ENCODE measurements at places on chromosomes 12 and 14. TPM values are rescaled to one million over a fixed set of nuclear protein-coding genes. Genes with fewer than 3 reads are reported as not detected.

COQ10A gene
- total RNA-seq = 14.6 TPM

TAS2R20 gene
- 0.41 TPM for total RNA-seq

TMEM30B gene
- 11.3 TPM for total RNA-seq

RHEBL1 gene
- 3.8 TPM for total RNA-seq

ADCY4 gene
- 4.0 TPM for total RNA-seq

GPN3 gene
- total RNA-seq = 25.9 TPM

RNASE7 gene
- not detected for total RNA-seq

ATN1 gene
- total RNA-seq = 32.7 TPM
